ENCODE measurements at places on chromosomes 2 and 18.

DNA sequence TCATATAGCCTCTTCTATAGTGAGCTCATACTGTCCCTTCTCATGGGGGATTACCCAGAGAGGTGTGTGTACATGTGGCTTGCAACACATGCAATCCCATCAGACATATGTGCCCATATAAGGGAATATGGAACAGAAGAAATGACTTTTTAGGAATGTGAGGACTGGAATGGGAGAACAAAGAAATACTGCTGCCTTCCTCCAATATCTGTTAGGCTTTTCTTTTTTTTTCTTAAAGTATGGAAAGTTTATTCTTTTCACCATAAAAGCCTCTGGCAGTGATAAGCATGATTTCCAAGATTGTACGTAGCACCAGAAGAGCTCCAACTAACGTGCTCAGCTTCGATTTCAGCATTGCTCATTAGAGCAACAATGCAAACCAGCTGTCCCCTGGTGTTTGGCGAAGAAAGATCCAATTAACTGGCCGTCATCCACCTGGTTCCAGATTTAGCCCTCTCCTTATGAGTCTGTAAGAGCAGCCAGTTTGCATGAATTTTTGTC is 113.6 kb downstream of the ADCYAP1 start:
- no peak for DNase-seq

GRCh38 chr2:63755216-63755615 is 86.5 kb upstream of the UGP2 start:
- no peak for DNase-seq

GRCh38 chr2:38534746-38535403 is 67.9 kb downstream of the HNRNPLL start:
- DNase-seq, result no peak

DNA sequence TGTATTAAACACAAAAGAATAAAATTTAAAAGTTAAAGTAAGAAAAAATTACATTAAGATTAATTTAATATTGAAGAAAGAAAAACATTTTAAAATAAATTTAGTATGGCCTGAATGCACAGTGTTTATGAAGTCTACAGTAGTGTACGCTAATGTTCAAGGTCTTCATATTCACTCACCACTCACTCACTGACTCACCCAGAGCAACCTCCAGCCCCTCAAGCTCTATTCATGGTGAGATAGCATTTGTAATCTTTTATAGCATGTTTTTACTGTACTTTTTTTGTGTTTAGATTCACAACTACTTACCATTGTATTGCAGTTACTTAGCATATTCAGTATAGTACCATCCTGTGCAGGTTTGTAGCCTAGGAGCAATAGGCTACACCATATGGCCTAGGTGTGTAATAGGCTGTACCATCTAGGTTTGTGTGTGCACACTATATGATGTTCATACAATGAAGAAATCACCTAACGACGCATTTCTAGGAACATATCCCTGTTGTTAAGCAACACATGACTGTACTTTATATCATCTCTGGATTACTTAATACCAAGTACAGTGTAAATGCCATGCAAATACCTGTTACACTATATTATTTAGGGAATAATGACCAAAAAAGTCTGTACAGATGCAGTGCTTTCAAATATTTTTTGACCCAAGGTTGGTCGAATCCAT is 144.0 kb upstream of the IL1R2 start:
- DNase-seq, result no peak

DNA sequence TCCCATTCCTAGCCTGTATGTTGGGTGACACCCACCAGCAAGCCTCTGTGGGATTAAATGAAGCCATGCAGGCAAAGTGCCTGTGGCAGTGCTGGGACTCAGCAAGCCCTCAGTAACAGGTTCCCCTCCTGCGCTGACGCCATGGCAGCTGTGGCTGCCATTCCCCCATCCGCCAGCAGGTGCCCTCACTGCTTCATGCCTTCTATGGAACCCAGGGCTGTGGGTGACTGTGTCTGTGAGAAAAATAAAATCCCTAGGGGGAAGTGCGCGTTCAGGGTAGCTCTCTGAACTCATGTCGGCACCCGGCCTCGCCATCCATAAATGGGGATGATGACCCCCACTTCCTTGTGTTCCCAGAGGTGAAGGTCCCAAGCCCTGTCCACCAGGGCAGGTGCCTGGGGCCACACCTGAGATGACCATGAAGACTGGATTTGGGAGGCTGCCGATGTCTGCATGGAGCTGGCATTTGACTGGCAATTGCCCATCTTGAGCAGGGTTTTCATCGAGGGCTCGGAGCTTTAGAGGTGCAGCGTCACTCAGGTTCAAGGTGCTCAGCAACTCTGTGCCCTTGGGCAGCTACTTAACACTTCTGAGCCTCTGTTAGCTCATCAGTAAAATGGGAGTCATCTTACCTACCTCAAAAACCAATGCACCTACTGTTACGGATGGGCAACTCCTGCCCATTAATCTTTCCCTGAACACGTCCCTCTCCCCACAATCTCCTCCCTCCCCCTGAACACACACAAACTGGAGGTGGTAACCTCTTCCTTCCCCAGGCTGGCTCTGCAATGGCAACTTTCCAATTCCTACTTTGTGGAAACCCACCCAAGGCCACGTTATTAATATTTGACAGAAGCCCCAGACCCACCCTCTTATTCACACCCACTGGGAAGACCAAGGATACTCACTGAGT is 2.9 kb upstream of the MAL start:
- DNase-seq, result no peak

DNA sequence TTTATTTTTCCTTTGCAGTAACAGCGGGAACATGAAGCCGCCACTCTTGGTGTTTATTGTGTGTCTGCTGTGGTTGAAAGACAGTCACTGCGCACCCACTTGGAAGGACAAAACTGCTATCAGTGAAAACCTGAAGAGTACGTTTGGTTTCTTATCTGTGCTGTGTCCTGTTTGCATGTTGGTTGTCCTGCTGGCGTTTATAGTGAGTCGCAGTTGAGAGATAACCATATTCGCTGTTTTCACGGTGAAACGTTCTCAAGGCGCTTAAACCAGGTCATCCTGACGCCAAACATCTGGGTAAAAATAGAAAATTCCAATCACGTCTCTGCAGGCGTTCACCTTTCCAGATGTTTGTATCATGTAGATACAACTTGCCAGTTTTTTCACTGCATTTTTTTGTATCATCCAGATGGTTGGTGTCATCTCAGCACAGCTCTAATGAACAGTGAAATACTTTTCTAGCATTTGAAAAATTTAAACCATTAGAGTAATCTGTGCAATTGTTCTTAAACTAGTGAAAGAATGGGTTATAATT is 21.2 kb downstream of the CLUL1 start:
- no peak for DNase-seq

DNA sequence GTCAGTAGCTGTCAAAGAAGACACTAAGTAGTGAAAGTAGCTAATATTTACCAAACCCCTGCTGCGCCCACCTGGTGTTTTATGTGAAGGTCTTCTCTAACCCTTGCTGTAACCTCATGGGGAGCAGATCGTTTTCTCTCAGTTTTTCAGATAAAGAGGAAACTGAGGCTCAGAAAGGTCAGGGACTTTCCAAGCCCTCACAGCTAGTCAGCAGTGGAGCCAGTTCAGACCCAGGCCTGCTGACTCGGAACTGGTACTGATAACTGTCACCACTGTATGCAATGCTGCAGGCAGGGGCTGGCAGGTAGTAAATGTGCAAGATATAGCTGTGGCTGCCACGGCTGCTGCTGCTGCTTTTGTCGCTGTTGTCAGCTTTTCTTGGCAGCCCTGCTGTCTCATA is 69.1 kb downstream of the LRRFIP1 start:
- no peak for DNase-seq

- no peak for DNase-seq
These were observed 33.8 kb downstream of the SMIM21 start for GRCh38 chr18:75393721-75394120.
